ENCODE measurements at places on chromosomes 2 and 18.
A peak's percentile ranks its signal among the peaks of the same experiment; 100 is the strongest.

DNA sequence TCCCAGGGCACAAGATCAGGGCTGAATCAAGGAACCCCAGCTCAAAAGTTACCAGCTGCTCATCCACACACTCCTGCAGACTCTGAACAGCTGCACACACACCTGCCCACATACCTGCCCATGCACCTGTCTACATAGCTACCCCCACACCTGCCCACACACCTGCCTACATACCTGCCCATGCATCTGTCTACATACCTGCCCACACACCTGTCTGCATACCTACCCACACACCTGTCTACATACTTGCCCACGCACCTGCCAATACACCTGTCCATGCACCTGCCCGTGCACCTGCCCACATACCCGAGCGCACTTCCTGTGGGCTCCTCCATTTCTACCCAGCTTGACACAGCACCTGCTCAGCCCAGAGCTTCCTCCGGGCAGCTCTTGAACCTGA is 122.8 kb upstream of the AGAP1 start:
- DNase-seq, result no peak

- DNase-seq, result no peak
Measured at GRCh38 chr2:44946372-44947027, 5.0 kb downstream of the SIX3 start.

GRCh38 chr2:44084850-44085249 is 83.8 kb upstream of the PPM1B start:
- no peak for DNase-seq

- DNase-seq, result no peak
Measured at GRCh38 chr2:209517436-209517835, 93.6 kb downstream of the MAP2 start.

DNA sequence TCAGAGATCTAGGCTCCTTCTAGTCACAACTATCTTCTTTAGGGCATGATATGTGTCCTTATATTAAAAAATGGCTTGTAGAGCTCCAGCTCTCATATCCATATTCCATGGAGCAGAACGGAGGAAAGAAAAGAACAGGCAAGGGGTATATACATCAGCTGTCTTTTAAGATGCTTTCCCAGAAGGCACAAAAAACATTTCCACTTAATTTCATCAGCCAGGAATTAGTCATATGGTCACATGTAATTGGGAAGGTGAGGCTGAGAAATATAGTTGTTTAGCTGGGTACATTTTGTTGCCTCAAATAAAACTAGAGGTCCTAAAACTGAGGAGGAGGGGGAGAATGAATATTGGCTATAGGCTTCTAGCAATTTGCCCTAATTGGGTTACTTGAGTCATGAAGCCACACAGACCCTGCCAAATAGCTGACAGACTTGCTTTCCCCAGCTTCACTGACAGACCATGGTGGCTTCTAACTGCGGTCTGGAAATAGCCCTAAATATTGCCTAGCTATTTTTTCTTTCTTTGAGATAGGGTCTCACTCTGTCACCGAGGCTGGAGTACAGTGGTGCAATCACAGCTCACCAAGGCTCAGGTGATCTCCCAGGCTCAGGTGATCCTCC is 20.0 kb downstream of the MAIP1 start:
- DNase-seq, result no peak

- DNase-seq, result no peak
Measured at GRCh38 chr2:223820549-223820948, 16.8 kb downstream of the AP1S3 start.

DNA sequence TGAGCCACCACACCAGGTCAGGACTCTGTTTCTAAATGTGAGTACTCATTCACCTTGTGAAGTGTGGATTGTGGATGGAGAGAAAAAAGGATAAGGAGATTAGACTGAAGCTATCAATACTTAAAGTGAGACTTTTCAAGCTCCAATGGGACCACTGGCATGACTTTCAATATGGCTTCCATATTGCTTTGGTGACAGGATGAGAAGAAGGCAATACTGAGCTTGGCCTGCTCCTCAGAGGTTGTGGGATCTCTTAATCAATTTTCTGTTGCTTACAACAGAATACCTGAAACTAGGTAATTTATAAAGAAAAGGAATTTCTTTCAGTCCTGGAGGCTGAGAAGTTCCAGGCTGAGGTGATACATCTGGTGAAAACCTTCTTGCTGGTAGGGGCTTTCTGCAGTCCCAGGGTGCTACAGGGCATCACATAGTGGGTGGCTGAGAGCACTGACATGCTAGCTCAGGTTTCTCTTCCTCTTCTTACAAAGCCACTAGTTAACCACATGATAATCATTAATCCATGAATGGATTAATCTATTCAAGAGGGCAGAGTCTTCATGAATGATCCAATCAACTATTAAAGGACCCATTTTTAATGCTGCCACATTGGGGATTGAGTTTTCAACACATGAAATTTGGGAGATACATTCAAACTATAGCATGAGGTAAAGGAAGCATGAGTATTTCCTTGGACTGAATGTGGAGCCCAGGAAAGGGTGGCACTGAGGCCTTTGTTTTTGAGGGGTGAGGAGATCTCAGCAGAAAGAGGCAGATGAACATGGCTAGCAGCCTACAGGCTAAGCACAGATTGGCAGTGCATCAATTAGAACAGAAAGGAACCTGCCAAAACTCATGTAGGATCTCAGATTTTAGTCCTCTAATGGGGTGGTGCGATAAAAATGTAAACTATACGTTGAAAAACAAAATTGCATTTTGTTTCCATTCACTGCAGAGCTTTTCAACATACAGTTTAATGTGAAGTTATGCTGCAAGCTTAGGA is 274.5 kb downstream of the PIK3C3 start:
- DNase-seq, result no peak

- DNase-seq, result no peak
Measured at GRCh38 chr2:219680958-219681693, 53.7 kb downstream of the SLC4A3 start.

DNA sequence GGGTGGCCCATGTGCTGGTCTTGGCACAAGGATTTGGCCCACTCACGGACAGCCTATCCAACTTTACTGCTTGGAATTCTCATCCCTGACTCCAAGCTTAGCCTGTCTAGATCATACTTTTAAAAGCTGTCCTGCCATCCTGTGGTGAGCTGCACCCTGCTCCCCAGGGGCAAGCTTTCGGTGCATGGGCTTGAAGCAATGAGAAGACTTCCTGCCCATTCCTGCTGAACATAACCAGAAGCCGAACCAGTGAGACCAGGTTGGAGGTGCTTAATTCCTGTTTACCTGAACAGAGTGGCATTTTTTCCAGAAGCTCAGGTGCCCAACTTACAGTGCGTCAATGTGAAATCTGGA is 154.5 kb downstream of the ANTXR1 start:
- no peak for DNase-seq

GRCh38 chr2:128376241-128377041 is 57.8 kb upstream of the HS6ST1 start:
- no peak for DNase-seq

DNA sequence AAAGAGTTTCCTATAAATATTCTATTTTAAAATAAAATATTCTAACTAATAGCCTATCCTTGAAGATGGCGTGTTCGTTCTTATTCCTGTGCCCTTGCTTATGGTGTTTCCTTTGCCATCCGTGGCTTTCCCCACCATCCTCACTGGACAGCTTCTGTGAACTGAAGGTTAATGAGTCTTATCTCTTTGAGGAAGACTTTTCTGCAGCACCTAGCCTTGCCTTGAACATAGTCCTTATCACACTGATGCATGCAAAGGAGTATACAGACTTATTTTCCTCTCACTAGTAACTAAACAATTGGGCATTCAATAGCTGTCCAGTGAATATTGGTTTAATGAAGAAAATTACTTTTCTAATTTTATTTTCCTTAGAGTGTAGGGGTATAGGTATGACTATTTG is 88.1 kb downstream of the GULP1 start:
- no peak for DNase-seq

DNA sequence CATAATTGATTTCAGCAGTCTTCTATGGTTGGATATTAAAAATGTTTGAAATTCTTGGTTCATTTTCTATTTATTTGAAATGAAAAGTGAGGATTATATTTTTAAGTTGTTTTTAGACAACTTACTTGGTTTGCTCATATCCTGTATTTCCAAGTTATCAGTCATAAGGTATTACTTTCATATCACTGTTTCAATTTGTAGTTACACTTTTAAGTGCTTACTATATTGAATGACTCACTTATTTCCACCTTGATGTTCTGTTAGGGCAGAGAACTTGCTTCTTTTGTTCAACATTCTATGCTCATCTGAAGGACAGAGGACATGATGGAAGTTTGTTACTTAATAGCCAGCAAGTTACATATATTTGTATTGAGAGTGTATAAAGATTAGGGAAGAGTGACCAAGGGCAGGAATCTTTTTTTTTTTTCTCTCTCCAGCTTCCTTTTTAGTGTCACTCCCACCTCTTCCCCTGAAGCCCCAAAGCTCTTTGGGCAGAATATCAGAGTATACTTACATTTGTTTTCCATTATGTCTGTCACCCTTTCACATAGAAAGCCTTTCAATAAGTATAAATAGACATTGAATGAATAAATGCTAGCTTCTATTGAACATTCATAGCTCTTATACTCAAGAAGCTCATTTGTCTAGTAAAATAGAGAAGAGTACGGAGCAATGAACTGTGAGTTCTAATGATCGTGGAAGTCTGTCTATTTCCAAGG is 28.1 kb downstream of the PIK3C3 start:
- no peak for DNase-seq

DNA sequence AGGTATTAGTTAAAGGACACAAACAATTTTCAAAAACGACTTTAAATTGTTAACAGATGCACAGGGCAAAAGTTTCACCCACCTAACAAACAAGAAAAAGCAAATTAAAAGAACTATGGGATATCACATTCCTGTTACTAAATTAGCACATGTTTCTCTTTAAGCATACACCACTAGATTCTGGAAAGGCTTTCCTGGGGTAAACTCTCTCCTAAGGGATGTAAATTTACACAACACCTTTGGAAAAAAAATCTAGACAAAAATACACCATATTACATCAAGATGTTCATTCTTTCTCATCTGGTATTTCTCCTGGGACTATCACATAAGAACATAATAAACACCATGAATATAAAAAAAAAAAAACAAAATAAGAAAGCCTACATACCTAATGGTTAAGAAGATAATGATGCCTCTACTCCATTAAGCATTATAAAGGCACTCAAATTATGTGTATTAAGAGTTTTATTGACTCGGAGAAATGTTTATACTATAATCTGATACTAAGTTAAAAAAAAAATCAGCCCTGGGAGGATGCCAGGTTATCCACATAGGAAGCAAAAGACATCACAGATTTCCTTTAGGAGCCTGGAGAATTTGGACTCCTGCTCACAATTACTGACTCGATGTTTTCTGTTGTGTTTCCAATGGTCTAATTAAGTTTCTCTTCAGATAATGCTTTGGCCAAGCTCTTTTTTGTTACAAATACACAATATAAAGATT is 82.8 kb upstream of the AFF3 start:
- no peak for DNase-seq

DNA sequence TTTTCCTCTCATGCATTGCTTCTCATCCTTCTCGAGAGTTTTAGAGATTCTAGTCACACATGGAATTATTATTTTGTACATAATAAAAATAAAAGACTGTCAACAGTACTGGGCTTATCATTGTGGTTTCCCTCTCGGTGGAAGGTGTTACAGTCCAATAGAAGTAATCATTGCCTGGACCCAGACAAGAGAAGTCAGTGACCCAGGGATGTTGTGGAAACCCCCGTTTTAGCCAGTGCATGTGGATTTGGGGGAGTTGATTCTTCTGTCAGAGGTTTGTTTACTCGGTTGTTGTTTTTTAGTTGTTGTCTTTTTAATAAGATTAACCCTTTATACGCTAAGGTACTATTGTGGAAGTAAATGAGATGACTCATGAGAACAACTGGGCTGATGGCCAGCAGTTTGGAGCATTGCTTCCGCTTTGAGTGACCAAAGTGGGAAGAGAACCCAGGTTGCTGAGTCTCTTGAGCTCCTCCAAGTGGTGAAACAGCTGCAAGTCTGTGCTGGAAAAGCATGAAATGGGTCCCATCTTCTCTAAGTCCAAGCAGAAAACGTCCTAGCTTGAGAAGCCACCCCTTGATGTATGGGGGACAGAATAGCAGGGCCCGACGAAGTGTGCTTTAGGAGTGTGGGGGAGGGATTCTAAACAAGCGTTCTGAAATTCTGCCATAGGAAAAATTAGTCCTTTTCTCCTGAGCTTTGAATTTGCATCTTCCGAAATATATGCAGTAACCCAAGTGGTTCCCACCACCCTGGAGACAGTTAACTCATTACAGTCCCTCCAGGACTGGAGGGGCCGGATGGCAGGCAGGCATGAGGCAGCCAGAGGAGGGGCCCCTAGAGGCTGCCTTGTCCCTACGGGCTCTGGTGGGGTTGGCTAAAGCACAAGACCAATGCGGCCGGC is 61.8 kb upstream of the GPR45 start:
- DNase-seq, result peak; percentile 8

DNA sequence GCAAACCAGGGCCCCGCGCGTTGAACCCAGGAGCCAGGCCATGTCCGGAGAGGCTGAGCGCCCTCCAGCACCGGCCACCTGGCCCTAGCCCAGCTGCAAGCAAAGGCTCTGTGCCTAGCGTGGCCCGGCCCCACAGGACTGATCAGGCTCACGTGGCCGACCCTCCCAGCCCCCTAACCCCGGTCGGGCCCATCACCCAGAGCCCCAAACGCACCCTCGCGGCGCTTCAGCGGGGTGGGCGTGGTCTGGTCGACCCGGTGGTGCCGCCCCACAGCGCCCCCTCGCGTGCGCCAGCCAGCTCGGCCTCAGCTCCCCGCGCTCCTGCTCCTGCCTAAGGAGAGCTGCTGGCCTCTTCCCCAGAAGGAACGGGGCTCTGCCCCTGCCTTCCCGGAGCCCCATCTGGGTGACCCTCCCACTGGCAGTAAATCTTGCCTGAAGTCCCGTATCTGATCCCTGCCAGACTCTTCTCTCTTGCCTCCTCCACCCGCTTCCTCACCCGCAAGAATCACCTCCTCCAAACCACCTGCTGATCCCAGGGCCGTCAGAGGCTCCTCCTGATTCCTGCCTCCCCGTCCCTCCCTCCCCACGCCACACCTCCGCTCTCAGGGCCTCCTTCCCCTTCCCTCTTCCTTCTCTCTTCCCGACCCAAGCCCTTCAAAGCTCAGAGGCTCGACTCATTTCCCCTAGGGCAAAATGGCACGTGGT is 12.3 kb upstream of the TEX51 start:
- no peak for DNase-seq

GRCh38 chr2:42917425-42917927 is 125.1 kb upstream of the HAAO start:
- DNase-seq, result no peak

- DNase-seq, result no peak
Measured at GRCh38 chr2:102508863-102509262, 35.8 kb downstream of the SLC9A4 start.

DNA sequence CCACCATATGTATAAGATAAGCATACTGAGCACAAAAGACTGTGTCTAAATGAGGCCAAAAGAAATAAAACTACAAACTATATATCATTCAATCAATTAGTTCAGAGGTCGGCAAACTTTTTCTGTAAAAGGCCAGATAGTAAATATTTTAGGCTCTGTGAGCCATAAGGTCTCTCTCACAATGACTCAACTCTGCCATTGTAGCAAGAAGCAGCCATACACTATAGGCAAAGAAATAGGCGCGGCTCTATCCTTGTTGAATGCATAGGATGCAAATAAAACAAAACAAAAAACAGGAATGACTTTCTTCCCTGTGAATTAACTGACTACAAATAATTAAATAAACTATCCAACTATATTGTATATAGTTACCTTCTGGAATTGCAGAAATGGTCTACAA is 8.6 kb upstream of the CCDC88A start:
- DNase-seq, result no peak

- DNase-seq, result no peak
Measured at GRCh38 chr2:36343606-36344005, 12.0 kb upstream of the CRIM1 start.

- no peak for DNase-seq
Measured at GRCh38 chr18:62867534-62867933, 152.2 kb downstream of the PHLPP1 start.

All from substantia nigra (tissue), 51 donors.